Stimulated activated CD4-positive, alpha-beta T cell treated with anti-CD3 and anti-CD28 coated beads, Interleukin-1b, Interleukin-23, amount 100 ng/mL, for 24 hours (primary cell): ENCODE measurements at places on chromosomes 1 and 21.

DNA sequence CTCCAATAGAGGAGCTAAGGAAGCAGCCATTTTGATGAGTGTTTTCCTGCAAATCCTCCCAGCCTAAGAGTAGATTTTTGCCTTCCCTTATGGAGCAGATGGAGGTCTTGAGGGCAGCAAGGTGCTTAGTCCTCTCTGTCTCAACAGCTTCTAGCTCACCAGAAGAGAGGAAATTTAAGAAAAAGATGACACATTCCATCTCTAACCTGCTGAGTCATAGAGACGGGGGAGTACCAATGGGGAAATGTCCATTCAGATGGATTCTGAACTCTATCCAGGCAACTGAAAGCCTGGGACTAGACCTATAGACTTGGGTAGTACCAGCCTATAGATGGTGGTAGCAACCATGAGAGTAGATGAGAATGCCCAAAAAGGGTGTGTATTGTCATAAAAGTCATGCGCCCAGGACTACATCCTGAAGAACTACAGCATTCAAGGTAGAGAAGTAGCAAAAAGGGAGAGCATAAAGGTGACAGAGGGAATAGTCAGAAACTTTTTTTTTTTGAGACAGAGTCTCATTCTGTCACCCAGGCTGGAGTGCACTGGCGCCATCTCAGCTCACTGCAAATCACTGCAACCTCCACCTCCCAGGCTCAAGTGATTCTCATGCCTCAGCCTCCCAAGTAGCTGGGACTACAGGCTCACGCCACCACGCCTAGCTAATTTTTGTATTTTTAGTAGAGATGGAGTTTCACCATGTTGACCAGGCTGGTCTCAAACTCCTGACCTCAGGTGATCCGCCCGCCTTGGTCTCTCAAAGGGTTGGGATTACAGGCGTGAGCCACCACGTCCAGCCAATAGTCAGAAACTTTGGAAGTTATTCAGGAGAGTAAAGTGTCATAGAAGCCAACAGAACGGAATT is 10.7 kb upstream of the ELOA start:
- no peak for DNase-seq

DNA sequence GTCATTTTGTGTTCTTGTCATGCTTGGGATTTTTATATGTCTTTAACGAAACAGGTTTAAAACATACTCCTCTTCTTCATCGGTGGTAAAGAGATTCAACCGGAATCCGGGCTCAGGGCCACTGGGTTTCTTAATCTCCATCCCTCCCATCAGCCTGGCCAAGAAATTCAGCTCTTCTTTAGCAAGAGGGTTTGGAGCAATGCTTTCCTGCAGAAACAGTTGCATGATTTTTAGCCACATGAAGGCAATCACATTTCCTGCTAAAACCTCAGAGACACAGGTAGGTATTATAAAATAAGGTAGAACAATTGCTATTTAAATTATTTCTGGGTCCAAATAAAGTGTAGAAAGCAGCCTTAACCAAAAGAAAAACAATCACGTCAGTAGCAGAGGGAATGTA is 22.7 kb upstream of the LSM10 start:
- no peak for DNase-seq

DNA sequence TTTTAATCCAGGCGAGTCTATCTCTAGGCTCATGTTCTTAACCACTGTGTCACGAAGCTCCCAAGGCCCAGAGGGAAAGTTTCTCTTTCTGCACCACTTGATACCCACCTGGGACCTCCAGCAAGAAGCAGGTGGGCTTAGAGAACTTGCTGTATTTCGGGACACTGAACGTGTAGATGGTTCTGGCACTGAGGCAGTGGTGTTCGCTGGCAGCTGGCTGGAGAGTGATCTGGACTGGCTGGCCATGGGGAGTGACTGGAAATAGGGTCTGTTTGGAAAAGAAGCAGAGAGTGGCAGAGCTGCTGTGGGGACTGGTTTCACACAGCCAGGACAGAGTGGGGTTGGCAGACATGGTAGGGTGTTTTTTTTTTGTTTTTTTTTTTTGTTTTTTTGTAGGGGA is 16.4 kb upstream of the IL22RA1 start:
- DNase-seq, result no peak

DNA sequence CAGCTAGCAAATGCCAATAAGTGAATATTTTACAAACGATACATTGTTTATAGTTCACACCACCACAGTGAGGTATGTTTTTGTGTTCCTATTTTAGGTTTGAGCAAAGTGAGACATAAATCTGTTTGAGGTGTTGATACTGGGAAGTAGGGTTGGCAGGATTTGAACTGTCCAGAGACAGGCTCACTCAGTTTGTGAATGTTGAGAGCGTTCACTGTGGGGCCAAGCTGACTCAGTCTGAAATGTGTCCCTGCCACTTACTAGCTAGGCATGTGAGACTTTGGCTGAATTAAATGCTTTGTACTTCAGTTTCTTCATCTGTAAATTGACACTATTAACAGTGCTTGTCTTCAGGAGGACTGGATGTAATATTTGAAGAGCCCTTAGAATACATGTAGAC is 35.1 kb downstream of the DIRAS3 start:
- no peak for DNase-seq

DNA sequence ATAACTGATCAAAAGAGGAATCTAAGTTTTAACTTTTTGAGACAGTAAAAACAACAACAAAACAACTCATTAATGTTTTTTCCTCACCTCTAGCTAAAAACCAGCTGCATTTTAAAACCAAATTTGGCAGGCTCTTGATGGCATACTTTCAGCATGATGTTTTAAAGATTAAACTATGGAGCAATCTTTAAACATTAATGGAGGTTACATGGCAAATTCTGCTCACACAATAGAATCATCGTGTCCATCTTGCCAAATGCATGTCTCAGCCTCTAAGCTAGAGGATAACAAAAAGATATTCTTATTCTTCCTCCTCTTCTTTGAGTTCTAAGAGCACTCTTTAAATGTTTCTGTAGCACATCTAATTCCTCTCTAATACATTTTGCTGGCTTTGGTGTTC is 579.8 kb upstream of the PKN2 start:
- DNase-seq, result no peak

DNA sequence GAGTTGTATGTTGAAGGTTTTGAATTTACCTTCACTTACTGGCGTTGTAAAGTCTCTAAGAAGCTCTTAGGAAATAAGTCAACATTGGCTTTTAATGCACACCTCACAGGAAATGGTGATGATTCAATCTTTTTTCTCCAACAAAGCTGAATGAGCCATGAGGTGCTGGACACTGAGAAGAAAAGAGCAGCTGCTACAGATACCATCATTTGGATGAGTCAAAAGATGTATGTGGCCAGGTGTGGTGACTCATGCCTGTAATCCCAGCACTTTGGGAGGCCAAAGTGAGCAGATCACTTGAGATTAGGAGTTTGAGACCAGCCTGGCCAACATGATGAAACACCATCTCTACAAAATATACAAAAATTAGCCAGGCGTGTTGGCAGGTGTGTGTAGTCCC is 3.3 kb upstream of the IL23R start:
- DNase-seq, result no peak

DNA sequence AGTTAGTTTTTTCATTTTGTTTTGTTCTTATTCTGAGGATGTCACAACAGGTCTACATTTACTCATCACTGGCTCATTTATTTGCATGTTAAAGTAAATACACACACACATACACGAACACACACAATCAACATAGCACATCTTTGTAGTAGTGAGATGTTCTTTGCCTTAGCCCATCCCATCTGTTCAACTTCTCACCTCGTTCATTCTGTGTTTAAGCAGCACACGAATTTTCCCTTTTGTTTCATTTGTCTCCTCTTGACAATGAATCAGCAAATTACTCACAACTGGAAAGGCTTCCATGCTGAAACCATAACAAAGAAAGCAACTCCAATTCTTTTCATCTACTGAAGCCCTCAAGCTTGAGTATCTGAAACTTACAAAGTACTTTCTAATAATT is 133.3 kb upstream of the CHRM3 start:
- no peak for DNase-seq

- no peak for DNase-seq
Observed at GRCh38 chr1:171739656-171740055, 2.2 kb downstream of the VAMP4 start.

GRCh38 chr1:181062836-181063428 is 25.6 kb upstream of the IER5 start:
- no peak for DNase-seq

DNA sequence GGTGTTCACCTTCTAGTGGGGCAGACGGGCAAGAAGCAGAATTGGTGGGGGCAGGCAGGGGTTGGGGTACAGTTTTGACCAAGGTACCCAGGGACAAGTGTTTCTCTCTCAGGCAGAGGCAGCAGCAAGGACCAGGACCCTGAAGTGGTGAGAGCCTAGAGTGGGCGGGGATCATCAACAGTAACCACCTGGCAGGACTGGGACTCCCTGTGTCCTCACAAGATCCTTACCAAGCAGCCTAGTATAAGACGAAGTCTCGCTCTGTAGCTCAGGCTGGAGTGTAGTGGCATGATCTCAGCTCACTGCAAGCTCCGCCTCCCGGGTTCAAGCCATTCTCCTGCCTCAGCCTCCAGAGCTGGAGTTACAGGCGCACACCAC is 3.2 kb upstream of the NADK start:
- no peak for DNase-seq

DNA sequence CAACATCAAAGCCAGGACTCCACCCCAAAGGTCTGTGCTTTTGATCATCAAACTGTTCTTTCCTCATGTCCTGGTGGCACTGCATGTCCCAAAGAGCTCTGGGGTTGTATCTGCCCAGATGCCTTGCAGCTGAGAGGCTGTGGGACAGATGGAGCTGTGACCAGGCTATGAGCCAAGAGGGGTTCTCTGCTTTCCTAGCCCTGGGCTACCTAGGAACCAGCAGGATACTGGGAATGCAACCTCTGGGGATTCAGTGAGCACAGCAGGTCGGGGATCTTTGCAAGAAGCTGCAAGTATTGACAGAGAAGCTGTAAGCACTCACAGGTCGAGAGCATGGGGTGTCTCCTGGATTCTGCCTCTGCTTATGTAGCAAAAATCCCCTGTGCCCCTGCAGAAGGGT is 186.6 kb downstream of the GRIK3 start:
- DNase-seq, result no peak

DNA sequence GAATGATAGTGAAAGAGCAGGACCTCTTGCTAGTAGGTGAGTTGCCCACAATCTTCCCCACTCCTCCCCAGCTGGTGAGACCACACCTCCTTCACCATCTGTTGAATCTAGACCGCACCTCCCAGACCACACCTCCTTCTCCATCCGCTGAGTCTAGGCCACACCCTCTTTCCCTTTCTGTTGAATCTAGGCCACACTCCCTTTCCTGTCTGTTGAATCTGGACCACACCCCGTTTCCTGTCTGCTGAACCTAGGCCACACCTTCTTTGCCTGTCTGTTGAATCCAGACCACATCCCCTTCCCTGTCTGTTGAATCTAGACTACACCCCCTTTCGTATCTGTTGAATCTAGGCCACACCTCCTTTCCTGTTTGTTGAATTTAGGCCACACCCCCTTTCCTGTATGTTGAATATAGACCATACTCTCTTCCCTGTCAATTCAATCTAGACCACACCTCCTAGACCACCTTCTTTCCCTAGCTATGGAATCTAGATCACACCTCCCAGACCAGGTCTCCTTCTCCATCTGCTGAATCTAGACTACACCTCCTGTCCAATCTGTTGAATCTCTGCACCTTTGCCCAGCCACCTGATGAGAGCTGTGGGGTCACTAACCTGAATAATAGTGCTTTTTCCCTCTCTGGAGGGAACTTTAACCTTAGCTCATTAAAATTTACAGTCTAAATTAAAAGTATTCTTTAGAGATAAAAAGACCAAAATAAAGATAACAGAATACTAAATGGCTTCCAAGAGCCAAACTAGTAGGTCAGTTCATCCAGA is 116.3 kb downstream of the DAB1 start:
- no peak for DNase-seq

DNA sequence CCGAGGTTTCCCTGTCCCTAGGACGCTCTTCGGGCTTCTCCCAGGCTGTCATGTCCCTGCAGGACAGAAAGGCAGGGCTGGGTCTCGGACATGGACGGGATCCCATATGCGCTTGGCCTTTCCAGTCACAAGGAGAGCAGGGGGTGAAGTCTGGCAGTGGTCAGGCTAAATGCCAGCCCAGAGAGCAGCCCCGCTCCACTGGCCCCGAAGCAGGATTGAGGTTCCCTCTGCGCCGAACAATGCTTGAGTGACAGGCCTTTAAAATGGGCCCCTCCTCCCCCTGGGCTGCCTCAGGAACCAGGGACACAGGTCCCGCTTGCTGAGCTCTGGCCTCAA is 12.7 kb downstream of the DRAXIN start:
- no peak for DNase-seq

GRCh38 chr1:209686322-209686721 is 11.1 kb downstream of the G0S2 start:
- no peak for DNase-seq

GRCh38 chr1:29502911-29503840 is 266.9 kb downstream of the PTPRU start:
- no peak for DNase-seq

DNA sequence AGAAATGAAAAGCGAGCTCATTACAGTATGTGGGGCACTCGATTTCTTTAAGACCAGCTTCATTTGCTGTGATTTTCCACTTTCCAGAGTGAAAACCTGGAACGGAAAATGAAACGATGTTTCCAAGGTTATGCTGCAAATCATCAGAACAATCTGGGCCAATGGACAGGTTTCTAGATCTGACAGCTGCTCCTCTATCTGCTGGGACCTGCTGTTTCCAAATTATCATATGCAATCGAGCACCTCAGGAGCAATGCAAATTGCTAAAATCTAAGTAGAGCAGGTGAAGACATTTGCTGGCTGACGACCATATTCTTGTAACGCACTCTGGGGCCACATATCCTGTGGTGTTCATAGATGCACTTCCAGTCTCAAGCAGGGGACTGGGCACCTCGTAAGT is 39.7 kb upstream of the TIAM1 start:
- DNase-seq, result no peak

- DNase-seq, result no peak
Observed at GRCh38 chr21:45847870-45848269, 133.7 kb upstream of the COL6A1 start.

DNA sequence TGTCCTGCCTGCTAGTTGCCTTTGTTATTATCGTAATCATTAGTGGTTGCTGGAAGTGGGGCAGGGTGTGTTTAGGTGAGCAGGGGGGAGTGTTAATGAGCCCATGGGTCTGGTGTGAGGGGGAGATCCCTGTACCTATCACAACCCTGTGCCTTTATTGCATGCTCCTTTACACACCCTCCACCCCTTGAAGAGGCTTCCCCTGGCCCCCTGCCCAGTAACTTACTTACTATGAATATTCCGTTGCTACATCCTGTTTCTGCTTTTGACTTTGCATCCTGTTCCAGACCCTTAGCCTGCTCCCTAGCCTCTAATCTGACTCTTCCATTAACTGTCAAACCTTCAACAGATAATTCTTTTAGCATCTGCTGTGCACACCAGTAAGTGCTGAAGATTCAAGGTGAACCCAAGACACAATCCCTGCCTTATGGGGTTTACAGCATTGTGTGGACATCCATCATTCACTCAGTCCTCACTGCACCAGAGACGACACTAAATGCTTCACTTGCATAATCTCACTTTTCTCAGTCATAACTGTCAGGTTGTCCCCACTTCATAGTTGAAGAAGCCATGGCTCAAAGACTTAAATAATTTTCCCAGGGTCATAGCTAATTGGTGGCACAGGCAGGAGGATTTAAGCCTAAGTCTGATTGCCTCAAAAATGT is 47.9 kb downstream of the CDC7 start:
- no peak for DNase-seq
